ENCODE measurements at places on chromosomes 2 and 18.

DNA sequence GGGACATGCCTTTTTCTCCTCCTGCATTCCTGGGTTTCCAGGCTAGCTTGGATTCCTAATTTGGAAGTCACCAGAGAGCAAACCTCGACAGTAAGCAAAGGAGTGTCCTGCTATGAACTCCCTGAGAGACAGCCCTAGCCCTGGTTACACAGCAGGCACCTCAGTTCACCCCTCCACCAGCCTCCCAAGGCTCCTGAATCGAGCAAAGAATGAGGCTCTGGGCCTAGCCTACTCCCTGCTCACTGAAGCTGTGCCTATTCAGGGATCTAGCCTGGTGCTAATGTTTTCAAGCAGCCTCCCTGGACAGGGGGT is 66.7 kb upstream of the RMDN2 start:
- DNase-seq = no peak

DNA sequence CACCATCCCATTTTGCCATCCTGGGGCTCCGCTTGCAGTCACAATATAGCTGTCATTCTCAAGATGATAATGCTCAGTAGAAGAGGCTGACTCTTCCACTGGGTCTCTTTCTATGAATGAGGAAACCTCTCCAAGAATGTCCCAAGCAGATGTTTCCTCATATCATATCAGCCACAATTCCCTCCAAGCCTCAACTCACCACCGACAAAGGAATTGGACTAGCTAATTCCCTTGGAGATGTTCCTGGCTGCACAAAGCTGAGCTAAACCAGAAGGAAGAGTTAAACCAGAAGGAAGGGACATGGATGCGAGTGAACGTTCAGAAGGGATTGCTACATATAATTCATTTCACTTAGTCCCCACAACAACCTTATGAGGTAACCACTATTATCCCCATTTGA is 65.0 kb upstream of the NPAS2 start:
- no peak for DNase-seq

DNA sequence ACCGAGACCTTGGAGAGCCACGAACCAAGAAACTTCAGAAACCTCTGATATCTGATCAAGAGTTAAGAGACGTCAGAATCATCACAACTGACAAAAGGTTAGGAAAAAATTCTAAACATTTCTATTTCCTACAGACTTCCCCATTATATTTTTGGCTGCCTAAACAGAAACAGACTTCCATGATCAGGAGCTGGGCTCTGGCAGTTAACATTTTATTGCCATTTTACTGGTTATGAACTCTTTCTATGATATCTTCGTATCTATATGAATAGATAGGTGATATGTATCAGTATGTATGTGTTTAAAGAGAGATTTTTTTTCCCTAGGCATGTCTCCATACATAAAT is 31.1 kb upstream of the PPP1R1C start:
- DNase-seq = no peak

DNA sequence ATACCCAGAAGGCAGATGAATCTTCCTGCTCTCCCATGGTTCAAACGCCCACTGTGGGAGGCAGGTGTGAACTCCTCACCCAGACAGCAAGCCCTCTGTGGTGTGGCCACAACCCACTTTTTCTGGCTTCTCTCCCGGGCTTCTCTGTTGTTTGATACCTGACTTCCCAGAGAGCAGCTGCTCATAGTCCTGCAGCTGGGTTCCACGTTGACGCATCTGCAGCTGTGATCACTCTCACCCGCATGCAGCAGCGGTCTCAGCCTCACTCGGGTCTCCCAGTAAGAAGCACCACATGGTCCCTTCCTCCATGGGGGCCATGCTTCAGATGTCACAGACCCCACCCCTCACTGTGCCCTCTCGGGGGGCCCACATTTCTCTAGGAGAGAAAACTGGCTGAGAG is 3.5 kb downstream of the ASPRV1 start:
- no peak for DNase-seq

DNA sequence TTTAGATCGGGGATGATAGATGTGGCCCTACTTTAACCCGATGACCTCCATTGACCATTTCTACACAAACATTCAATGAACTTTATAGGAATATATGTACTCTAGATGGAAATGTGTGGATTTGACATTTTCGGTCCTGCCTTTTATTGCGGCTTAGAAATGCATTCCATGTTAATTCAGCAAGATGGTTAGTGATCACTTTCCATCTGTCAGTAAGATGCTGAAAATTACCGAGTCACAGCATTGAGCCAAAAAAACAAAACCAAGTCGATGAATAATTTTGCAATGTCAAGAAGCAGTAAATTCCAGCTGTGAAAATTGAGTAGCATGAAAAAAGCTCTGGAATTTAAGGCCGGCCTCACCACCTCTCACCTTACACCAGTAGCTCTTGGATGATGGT is 1642.6 kb upstream of the NXPH2 start:
- no peak for DNase-seq

- no peak for DNase-seq
These were observed 112.9 kb downstream of the SOS1 start for GRCh38 chr2:39007875-39008504.

DNA sequence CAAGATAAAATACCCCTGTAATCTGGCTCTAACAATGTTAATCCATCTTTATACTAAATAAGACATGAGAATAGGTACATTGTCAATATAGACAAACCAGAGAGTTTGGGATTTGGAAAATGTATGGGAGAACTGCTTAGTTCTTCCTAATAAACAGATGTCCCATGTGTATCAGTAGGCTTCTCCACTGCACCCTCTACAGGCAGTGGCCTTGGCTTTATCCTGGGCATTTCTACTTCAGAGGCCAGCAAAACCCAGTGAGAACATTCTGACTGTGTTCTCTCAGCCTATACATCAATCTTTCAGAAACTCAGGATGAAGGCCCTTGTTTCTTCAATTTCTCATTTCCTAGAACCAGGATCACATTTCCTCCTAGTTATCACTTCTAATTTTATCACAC is 1167.5 kb upstream of the ACVR2A start:
- DNase-seq = no peak

GRCh38 chr2:28449488-28450395 is 46.1 kb upstream of the PLB1 start:
- DNase-seq = no peak

GRCh38 chr18:58067601-58068000 is 23.6 kb downstream of the NEDD4L start:
- no peak for DNase-seq

DNA sequence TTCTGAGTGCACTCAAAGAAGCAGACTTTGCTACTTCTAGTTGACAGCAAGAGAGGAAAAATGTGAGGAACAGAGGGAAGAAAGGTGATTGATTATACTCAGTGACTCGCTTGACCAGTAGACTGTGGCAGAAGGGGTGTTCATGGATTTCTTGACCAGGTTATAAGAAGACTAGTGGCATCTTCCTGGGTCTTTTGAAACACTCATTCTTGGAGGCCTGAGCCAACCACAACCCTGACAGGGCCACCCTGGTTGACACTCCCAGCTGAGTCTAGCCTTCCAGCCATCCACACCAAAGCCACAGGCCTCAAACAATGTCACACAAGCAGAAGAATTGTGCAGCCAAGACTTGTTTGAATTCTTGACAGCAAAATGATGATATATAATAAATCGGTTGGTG is 366.3 kb downstream of the SS18 start:
- no peak for DNase-seq

DNA sequence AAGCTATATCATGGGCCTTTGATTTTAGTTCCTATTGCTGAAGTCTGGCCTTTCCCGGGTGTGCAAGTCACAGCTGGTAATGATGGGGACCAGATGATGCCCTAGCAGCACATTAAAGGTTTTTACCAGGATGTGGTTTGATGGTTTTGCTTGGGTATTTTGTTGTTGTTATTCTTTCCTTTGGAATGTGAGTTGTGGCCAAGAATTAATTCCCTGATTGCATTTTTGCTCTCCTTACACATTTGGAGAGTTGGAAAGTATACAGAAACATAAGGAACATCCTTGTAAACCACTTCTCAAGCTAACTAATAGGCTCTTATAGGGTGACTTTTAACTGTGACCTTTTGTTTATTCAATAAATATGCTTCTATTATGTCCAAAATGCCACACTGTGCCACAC is 154.1 kb upstream of the MMADHC start:
- no peak for DNase-seq

DNA sequence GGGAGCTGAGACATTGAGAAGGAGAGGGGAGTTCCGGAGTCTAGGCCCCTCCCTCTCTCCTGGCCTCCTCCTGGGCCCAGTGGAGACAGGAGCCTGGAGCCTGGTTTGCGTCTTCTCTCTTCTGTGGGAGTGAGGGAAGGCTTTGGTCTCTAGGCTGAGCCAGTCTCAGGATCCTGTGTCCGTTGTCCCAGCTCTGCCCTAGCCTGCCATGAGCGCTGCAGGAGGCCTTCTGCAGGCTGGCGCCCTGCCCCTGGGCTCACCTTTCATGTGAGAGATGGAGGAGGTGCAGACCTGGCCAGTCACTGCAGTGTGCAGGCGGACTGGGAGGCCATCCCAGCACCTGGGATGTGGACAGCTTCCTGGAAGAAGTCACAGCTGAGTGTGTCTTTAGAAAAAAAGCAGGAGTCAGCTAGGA is 8.7 kb downstream of the IMPA2 start:
- DNase-seq = no peak

GRCh38 chr2:43221124-43221762 is 5.2 kb downstream of the ZFP36L2 start:
- no peak for DNase-seq

GRCh38 chr2:236659758-236660150 is 90.1 kb downstream of the ACKR3 start:
- DNase-seq = no peak

All from Panc1 (cell line).